ENCODE measurements at places on chromosomes 11 and 22.

GRCh38 chr11:30062103-30062502, 45.3 kb upstream of the KCNA4 start:
- DNase-seq, result no peak

DNA sequence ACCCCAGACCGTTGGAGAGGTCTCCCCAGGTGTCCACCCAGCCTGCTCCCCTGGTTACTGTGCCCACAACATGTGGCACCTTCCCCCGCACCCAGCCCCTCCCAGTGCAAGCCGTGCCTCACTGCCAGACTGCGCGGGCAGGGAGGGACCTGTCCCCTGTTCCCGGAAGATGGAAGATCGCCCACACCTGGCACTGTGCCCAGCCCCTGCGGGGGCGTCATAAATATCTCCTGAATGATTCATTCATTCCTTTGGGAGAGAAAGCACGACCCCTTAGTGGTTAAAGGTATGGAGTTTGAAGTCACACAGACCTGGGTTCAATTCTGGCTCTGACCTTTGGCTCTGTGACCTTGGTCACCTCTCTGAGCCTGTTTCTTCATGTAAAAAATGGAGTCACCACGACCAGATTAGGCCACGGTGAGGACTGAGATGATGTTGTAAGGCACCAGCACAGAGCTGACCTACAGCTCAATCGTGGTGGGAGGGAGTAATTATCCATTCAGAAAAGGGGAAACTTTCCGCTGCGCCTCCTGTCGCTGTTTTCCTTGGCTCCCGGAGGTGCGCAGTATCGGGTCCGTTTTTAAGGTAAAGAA, 497 bp upstream of the SYT12 start:
- no peak for DNase-seq

GRCh38 chr11:103359216-103359615, 250.0 kb downstream of the DYNC2H1 start:
- no peak for DNase-seq

DNA sequence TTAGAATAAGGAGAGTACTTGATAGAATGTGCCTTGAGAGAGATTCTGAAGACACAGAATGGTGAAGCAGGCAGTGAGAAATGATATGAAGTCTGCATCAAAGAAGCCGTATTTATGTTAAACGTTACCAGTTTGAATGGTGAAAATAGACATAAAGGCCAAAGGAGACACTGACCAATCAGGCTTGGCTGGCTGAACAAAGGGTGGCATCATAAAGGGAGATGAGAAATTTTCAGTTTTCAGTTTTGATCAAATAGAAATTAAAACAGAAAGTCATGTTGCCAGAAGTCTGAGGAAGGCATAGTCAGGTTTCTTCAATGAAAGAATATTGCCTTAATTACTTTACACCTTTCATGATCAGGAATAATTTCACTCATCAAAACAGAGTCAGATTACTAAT, 6.6 kb downstream of the OR51F1 start:
- no peak for DNase-seq

DNA sequence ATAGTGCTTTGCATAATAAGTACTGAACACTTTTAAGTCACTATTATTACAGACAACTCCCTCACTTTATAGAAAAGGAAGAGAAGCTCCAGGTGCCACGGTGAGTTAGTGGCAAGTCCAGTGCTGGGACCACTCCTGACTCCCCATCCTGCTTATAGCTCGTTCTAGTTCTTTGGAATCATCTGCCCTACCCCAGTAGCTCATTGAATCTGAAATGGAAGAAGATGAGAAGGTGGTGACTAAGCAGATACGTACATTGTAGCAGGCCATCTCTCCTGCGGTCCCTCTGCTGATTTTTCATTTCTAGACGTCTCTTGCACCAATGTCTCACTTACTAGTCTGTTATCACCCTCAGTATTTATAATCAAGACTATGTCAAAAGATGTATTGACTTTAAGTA, 21.6 kb downstream of the MMP20 start:
- DNase-seq, result no peak

DNA sequence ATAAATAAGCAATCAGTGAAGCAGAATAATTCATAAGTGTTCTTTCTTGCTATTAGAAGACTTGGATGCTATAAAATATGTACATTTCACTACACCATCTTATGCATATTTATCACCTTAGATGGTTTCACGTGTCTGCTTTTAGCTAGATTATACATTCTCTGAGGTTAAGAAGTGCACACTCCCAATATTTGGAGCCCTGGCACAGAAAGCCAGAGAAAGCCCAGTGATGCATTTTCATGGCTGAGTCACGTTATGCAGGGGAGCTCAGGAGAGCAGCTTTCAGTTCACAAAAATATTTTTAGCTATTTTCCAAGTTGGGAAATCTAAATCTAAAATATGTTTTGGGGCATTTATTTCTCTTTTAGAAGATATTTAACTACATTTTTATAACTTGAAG, 5.1 kb upstream of the TP53AIP1 start:
- no peak for DNase-seq

DNA sequence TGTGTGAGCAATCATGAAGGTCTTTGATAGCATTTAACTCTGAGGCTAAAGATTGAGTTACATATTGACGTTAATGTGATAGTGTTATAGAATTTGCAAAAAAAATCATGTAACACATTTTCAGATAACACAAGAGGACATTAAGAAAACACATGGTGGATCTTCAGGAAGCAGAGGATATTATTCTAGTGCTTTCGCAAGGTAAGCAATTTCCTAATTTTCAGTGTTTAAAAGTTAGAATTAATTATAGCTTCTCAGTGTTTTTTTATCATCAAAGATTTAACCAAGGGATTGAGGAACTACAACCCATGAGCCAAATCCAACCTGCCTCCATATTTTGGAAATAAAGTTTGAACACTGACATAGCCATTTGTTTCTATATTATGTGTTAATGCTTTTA, 78.5 kb downstream of the DKK3 start:
- DNase-seq, result no peak

DNA sequence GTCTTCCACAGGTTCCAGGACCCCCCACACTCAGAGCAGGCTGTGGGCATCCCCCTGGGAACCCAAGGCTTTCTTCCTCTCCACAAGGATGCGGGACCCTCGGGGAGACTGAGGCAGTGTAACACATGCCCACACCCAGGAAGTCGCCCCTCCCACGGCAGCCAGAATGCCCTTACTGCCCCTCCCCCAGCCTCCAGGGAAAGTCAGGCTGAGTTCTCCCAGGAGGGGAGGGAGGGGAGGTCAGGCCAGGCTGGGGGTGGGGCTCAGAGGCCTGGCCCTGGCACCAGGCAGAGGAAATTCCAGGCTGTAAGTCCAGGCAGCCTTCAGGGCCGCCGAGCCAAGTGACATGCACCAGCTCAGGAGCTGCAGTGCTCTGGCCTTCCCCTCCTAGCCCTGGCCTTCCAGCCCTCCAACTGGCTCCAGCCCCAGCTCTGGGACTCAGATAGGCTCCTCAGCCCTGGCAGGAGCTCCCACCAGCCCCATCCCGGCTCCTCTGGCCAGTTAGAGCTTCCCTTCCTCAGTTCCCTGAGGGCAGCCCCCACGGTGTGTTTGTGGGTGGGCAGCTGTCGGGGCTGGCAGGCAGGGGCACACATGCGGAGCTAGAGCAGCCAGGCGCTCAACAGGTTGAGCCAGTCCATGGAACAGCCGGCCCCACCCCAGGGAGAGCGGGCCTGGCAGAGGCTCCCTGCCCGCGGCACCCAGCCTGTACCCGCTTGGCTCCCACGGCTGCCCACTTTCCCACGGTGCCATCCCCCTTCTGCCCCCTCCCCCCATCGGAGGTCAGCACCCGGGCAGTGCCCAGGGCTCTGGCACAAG, 3.6 kb downstream of the BCL9L start:
- peak; percentile 85 for DNase-seq

DNA sequence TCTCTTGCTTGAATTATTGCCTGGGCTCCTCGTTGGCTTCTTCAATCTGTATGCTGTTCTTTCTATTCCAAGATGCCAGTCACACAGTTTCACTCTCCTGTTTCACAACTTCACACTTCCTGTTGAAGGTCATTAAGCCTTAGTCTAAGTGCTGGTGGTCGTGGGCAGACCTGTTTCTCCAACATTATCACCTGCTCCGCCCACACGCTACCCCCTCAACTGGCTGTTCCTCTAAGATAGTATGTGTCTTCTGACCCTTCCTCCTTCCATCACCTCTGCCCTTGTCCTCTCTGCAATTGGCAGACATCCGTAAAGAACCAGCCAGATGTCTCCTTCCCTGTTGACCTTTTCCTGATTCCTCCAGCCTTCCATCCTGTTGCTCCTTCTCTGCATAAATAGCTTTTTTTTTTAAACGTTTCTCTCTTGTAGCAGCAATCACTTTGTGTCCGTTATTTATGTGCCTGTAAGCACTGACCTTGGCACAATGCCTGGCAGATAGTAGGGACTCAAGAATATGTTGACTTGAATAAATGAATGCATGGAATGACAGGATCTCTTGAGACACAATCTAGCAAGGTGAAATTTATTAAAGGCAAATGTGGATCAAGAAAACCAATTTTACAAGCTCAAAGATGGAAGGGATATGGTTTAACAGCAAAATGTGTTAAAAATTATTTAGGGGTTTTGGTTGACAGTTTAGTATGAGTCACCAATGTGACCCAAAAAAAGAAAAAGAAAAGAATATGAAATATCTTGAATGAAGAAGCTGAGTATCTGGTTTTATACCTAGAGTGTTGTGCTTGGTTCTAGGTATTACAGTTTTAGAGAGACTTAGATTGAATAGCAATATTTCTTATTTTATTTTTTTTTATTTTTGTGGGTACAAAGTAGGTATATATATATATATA, 12.6 kb downstream of the DIXDC1 start:
- peak; percentile 21 for DNase-seq

GRCh38 chr11:18288911-18289310, 22.8 kb downstream of the SAA1 start:
- no peak for DNase-seq

- DNase-seq, result no peak
These were observed 421.6 kb downstream of the TMEM135 start for GRCh38 chr11:87459351-87459750.

DNA sequence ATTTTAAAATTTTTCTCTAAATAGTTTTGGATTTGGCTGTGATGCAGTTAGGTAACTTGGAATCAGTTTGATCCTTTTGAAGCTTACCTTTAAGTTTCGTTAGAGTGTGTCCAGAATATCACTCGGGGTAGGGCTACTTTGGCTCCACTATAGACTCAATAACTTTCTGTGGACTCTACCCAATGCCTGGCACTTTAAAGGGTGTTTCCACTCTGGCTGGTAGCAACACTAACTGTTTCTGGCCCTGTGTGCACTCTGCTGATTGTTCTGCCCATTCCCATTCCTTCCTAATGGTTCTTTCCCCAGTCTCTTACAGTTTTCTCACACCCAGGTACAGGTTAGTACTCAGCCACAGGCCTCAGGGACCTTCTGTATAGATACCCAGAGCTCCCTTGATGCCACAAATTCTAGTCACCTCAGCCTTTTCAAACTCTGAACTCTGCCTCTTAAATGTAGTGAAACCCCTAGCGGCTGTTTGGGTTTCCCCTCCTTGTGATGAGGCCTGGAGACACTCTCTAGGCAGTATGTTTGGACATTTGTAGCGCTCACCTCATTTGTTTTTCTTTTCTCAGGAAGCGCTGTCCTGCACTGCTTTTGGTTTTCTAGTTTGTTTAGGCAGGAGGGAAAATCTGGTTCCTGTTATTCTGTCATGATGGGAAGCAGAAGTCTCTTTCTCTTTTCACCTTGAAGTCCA, 16.8 kb downstream of the CUL5 start:
- no peak for DNase-seq

DNA sequence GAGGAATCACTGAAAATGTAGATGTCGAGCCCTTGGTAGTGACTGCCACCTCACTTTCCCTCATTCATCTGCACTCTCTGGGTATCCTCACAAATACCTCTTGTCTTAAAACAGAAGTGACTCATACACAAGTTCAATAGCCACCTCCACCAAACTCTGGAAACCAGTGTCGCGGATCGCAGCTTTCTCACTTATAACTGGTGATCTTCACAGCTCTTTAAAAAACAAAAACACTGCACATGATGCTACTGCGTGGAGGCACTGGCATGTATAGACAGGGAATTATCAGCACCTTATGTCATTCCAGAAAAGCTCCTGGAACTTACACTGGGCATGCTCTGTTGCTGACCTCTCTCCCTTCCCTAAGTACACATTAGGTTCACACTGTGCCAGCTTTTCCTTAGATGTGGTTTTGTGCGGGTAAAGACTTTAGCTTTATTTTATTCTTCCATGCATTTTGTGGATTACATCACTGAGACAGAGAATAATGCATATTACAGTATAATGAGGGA, 425.5 kb upstream of the CADM1 start:
- no peak for DNase-seq

- no peak for DNase-seq
These were observed 2.0 kb downstream of the C1QTNF4 start for GRCh38 chr11:47592251-47592650.

- no peak for DNase-seq
These were observed 304.6 kb downstream of the CADM1 start for GRCh38 chr11:115199481-115200069.

DNA sequence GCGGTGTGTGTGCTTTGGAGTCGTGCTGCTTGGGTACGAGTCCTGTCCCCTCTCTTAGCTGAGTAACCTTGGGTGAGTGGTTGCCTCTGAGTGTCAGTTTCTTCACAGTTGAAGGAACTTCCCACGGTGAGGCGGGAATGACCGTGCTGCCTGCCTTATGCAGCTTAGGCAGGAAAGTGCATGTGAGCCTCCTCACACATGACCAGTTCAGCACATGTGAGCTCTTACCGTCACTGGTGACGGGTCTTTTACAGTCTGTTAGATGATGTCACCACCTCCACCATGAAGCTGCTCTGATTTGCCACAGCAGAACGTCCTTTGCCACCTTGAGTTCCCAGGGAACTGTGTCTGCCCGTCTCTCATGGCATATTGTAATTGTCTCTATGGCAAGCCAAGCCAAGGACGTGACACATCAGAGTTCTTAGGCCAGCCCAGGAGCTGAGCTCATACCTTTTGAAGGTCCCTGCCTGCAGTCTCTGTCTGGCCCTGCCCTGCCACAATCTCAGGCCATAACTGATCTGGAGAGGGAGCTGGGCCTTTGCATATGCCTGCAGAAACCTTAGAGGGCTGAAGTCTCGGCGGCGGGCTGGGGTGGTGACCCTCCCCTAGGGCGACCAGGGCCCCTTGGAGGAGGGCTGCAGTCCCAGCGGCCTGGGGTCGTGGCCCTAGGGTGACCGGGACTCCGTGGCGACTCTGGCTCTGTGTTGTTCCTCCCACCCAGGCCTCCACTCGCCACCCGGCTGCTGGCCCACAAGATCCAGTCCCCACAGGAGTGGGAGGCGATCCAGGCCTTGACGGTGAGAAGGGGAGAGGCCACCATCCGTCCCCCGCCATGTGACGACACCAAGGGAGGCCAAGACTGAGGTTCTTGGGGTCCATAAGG, 7.8 kb downstream of the GGA1 start:
- DNase-seq, result no peak

- DNase-seq, result no peak
These were observed 3.7 kb downstream of the OMP start for GRCh38 chr11:77106321-77106720.
